ENCODE measurements at places on chromosomes 1 and 21.

DNA sequence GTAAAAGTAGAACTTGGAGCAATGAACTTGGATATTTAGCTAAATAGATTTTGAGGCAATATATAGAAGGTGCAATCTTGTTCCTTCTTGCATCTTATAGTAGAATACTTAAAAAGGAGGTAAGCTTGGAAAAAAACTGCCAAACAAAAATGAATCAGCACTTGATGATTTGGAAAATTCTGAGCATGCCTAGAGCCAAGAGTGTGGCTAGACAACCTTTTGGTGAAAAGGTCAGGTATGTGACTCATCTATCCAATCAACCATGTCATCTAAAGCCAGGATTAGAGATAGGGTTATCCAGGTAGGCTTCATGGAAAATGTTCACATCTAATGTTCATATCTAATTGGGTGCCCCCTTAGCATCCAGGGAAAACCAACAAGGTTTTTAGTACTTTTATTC, 515.0 kb downstream of the COL11A1 start:
- DNase-seq: no peak

GRCh38 chr1:203675596-203676347, 49.1 kb downstream of the ATP2B4 start:
- DNase-seq: no peak

- DNase-seq: no peak
Observed at GRCh38 chr1:59144959-59145358, 151.9 kb upstream of the FGGY start.

DNA sequence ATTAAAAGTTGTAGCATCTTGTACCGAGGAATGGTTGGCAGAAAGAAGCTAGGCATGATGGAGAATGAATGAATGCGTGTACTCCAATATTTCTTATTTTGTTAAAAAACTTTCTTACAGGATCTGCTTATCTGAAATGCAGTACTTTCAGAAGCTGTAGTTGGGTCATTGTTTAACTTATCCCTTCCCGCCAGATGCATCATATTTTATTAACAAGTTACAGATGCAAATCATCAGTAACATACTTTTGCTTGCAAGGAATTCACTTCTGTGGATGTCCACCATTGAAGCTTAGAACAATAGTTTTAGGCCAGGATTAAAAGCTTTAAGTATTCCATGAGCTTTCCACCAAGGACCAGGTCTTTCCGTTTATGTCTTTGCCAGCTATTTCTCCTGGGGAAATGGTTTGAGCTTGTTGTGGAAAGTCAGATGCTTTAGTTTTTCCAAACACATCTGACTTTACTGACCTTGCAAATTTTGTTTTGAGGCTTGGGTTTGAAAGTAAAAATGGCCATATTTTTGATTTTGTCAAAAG, 65.4 kb downstream of the PATJ start:
- DNase-seq: no peak

DNA sequence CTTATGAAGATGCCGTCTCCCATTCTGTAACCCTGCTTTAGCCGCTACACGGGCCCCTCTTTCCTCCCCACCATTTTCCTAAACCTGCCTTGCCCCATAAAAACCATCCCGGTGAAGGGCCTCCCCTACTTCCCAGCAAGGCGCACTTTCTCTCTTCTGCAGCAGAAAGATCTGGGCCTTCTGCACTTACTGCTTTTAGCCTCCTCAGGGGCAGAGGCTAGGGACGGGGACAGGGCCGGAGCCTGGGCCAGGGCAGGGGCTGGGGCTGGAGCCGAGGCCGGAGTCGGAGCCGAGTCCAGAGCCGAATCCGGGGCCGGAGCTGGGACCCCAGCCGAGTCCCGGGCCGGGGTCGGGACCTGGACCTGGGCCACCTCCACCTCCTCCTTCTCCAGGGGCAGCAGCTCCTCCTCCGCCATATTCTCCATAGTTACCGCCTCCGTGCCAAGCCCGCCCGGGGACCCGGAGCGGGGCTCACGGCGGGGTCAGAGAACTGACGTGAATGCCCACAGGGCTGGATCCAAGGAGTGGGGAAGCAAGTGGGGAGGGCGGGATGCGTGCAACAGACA, 382 bp downstream of the TRMT1L start:
- no peak for DNase-seq

DNA sequence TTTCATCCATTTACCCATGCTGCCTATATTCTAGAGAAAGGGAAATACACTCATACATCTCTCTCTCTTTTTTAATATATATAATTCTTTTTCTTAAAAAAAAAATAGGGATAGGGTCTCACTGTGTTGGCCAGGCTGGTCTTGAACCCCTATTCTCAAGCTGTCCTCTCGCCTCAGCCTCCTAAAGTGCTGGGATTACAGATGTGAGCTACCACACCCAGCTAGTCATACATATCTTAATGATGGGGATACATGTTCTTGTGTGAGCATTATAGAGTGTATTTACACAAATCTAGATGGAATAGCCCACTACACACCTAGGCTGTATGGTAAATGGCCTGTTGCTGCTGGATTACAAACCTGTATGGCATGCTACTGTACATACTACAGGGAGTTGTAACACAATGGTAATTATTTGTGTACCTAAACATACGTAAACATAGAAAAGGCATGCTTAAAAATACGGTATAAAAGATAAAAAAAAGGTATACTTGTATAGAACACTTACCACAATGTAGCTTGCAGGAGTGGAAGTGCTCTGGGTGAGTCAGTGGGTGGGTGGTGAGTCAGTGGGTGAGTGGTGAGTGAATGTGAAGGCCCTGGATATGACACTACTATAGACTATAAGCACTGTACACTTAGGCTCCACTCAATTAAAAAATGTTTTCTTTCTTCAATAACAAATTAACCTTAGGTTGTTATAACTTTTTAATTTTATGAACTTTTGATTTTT, 72.9 kb downstream of the IVNS1ABP start:
- DNase-seq: peak; percentile 69

- peak; percentile 40 for DNase-seq
Observed at GRCh38 chr1:11740258-11741192, 4.6 kb downstream of the AGTRAP start.

DNA sequence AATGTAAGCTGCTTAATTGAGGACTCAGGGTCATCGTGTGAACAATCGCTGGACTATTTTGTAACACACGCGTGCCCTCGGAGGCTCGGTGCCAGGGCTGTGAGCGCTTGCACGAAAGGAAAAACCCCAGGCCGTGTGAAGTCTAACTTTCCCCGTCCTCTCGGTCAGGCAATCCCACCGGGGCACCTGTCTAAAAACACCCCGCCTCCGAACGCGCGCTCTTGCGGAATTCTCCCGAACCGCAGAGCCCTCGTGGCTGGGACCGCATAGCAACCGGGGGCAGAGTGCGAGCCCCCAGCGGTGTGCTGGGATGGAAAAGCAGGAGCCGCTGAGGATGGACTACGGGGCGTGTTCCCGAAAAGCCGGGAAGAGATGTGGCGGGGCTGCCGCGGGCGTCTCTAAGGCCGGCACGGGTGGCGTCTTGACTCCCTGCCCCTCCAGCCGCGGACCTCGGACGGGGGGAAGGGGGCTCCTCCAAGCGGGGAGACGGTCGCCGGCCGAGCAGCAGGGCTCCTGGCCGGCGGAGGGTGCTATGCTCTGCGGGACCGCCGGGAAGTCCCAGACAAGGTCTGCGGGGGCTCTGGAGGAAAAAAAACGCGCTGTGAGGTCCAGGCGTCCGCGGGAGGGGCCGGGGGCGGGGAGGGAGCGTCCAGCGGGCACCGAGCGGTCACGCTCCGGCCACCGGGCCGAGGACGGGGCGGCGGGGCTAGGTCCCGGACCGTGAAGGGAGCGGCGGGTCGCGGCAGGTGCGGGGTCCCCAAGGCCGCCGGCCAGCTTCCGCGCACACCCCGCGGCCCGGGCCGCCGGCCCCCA, 936 bp downstream of the ZBTB21 start:
- peak; percentile 69 for DNase-seq

GRCh38 chr1:199546323-199546722, 481.2 kb upstream of the NR5A2 start:
- no peak for DNase-seq

DNA sequence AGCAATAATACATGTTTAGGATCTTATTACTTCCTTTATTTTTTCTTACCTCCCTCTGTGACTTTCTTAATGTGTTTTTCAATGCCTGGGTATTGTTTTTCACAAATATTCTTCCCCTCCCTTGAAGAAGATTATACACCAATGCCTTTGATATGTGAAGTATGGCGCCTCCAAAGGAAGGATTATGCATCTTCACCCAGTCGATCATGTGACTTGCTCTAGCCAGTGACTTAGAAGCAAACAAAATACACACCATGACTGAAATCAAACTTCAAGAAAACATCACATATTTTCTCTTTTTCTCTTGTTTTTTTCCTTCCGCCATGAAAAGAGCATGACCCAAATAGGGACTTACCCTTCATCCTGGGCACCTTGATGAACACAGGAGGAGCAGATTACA, 297.1 kb downstream of the NCAM2 start:
- no peak for DNase-seq

DNA sequence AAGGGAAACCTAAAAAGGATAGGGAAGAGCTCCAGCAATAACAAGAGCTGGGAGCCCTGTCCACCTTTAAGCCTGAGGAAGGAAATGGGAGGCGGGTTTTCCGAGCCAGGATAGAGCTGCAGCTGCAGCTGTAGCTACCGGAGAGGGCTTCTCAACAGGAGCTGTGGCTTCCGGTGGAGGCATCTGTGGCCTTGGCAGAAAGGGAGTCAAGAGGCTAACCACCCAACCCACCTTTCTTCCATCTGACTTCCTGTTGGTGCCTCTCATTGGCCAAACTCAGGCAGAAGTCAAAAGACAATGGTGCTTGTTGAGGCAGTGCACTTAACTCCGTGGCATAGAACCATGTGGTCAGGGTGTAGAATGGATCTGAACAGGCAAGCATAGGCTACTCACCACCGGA, 313.1 kb upstream of the DAB1 start:
- no peak for DNase-seq

DNA sequence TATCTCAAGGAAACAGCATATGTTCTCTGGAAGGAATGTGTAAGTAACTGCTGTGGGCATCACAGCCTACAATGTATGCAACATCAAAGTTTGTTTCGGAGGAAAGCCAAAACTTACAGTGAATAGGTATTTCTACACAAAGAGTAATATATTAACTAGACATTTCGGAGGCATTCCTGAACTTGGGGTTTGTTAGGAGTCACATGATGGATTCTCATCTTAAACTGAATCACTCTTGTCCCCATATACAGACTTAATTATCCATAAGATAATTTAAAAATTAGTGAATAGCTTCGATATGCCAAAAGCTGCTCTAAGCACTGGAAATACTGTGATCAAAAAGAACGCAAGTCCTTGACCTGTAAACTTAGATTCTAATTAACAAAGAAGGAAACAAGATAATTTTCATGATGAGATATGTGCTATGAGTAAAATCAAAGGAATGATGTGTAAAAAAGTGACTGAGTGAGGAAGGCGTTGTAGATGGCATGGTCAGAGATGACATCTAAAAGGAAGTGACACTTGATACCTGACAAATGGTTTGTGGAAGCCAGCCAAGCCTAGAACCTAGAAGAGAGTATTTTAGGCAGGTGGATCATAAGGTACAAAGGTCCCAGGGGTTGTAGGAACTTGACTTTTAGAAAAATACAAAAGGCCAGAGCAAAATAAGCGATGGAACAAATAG, 273.1 kb downstream of the MRPL39 start:
- no peak for DNase-seq

DNA sequence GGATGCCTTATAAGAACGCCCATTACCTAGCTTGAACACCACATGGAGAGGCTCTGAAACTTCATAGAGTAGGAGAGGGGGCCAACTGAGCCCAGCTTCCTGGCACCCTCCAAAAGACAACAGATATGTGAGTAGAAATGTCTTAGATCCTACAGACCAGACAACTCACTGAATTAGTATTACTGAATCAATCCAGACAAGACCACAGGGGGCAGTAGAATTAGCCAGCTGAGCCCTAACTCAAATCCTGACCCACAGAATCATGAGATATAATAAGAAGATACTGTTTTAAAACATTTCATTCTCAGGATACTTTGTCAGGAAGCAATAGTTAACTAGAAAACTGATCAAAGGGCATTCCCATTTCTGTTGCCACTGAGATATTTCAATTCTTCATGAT, 45.8 kb upstream of the C1orf21 start:
- no peak for DNase-seq

DNA sequence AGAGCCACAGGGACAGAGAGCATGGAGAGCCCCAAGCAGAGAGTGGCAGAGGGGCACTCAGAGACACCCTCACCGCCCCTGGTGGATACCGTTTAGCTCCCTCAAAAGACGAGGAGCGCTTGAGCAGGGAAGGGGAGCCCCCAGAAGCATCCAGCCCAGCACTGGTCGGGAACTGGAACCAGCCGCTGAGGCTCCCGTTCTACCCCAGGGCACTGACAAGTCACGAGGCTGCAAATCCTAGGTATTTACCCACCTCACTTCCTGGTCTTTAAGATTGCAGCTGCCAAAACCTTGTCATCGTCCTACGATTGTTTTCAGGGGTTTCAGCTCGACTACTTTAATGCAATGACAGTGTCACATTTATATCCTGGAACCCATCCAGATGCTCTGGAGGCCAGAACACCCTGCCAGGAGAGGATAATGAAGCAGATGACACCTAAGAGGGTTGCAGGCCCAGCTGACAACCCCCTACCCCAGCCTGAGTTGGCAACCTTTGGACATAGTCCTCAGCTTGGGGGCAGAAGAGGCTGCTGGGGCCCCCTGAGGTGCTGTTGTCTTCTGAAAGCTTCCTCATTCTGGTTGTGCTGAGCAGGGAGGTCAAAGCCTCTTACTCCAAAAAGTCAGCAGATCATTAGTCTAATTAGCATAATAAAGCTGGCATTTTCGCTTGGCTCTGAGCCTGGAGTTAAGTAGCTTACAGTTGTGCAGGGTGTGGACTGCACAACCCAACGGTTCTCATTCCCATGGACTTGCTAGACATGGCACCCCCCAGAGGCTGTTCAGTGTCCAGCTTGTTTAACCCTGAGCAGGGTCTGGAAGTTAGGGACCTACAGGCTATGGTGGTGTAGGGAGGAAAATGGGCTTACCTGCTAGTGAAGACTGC, 20.6 kb upstream of the BACE2 start:
- DNase-seq: no peak

- DNase-seq: no peak
Observed at GRCh38 chr1:216632980-216633379, 90.2 kb downstream of the ESRRG start.

DNA sequence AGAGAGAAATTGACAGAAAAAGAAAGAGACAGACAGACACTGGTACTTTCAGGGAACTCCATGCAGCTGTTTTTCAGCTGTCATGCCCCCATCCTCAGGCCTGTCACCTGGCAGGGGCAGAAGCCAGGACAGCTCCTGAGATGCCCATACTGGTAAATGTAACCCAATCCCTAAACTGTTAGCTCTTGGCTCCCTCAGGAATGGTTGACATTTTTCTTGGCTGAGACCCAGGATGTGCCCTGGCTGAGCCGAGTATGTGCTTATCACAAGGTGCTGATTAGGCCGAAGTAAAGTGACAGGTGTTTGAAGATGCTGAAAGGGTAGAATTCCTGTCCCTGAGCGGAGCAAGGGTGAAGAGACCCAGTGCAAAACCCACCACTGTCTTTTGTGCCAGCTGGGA, 50.7 kb downstream of the PGM1 start:
- DNase-seq: no peak

GRCh38 chr1:93993731-93994130, 84.5 kb upstream of the GCLM start:
- no peak for DNase-seq

All from stimulated activated CD8-positive, alpha-beta memory T cell treated with anti-CD3 and anti-CD28 coated beads, Interleukin-4, amount 100 ng/mL, for 48 hours (primary cell).